Left lung (tissue), 14 donors: ENCODE measurements at places on chromosomes 3 and 15.

- no peak for DNase-seq
Observed at GRCh38 chr3:60909526-60909925, 341.7 kb downstream of the FHIT start.

DNA sequence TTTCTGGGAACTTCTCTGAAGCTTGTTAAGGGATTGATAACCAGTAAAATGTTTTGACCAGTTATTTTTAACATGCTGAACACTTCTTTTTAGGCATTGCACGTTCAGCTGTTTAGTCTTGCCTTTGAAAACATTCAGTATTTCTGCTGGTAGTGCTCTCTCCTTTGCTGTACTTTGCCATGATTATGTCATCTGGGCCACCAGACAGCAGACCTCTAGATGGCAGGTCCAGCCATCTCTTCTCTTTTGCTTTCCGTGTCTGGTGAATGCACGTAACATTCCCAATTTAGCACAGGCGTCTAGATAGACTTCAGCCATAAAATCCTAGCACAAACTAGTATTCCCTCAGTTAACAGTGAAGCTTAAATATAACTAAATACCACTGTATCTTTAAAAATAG, 57.8 kb downstream of the RAB7A start:
- DNase-seq: no peak

- DNase-seq: no peak
Observed at GRCh38 chr3:122247825-122248185, 64.3 kb downstream of the CASR start.

DNA sequence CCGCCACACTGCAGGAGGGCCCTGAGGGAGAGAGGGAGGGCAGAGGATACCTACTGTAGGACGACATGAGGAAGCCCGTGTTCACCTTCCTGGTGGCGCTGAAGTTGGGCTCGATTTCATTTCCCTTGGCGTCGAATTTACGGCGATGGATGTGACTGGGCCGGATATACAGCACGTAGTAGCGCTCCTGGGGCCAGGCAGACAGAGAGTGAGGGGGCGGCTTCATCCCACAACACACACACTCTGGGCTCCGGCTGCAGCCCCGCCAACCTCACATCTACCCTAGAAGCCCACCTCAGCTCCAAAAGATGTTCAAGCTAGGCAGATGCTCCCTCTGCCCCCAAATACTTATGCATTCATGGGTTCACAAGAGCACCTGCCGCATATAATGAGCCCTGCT, 4.5 kb downstream of the ARPIN start:
- no peak for DNase-seq

- no peak for DNase-seq
Observed at GRCh38 chr3:57017459-57017845, 43.0 kb upstream of the SPATA12 start.

DNA sequence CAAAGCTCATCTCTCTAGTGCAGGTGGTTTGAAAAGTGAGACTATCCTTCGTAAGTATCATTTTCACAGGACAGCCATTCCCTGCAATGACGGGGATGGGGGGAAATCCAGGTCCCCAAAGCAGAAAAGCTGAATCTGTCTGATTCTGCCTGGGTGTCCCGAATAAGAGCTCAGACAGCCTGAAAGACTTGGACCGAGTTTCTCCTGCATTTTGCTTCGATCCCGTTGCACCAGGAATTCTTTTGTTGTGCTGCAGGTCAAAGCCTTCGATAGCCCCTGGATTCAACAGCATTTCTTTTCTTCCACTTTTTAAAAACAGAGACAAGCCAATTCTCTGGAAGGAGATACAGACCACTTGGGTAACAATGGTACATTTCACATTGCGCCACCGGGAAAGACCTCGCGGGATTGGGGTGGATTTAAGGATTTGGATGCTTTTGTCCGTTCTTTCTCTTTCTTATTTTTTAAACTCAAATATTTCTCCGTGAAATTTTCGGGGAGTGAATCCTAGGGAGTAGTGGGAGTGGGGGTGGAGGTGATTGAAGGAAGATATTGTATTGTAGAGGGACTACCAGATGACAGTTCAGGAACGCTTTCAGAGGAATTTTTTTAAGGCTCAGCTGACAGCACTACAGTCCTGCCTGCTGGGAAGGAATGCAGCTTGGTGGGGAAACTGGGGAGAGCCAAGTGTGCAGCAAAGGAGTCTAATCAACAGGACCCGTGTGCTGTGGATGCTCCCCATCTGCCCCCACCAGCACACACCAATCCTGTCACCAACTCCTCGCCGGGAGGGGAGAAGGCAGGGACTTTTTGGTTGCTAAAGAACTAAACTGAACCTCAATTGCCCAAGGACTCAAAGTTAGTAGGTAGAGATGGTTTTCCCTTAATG, 2.6 kb downstream of the SLITRK3 start:
- no peak for DNase-seq

DNA sequence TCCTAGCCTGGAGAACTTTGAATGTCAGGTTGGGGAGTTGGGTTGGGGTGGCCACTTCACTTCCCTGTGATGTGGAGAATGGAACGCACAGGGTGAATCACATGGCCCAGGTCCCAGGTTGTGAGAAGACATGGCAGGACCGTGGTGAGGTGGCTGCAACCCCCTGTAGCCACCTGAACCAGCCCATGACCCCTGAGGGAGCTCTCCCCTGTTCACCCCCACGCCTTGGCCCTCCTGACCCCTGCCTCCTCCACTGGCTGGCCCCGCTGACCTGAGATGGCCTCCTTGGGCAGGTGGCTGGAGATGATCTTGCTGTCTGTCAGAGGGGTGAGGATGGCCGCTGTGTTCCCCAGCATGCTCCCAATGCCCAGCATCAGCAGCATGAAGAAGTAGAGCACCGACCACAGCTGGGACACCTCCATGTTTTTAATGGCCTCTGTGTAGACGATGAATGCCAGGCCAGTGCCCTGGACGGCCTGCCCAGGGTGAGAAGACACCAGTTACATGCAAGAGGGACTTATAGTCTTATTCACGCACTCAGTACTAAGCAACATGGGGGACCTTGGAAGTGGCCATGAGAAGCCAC, 31.0 kb downstream of the SLC6A20 start:
- no peak for DNase-seq

- DNase-seq: no peak
Observed at GRCh38 chr3:161413855-161414210, 42.5 kb upstream of the SPTSSB start.

- no peak for DNase-seq
Observed at GRCh38 chr3:51057121-51057520, 328.0 kb upstream of the MANF start.

DNA sequence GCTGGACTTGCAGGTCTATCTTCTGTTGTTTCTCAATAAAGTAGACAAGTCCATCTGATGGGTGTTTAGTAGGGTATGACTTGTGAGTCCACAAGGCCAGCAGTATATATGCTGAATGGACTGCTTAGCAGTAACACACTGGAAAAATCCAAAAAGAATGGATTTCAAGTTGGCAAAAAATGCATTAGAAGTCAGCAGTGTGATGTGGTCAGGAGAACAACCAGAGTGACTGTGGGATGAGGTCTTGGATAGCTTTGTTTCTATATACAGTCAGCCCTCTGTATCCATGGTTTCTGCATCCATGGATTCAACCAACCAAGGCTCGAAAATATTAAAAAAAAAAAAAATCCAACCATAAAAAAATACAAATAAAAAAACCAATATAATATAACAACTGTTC, 55.8 kb downstream of the LPP start:
- no peak for DNase-seq

GRCh38 chr15:98322581-98322980, 325.8 kb upstream of the IGF1R start:
- DNase-seq: no peak

DNA sequence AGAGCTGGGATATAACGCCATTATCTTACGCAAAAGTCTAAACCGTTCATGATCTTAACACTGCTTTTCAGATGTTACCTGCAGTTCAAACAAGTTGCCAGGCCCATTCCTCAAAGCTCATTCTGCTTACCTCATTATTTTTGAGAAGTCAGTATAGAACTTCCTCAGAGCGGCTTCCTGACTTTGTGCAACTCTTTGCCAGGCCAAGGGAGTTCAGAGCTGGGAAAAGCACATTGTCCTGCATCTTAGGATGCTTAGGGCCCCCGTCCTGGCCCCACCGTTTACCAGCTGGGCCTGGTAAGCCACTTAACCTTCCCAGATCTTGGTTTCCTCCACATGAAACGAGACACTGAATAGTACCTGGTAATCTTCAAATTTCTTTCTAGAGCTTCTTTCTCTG, 6.8 kb upstream of the C2CD4B start:
- no peak for DNase-seq

DNA sequence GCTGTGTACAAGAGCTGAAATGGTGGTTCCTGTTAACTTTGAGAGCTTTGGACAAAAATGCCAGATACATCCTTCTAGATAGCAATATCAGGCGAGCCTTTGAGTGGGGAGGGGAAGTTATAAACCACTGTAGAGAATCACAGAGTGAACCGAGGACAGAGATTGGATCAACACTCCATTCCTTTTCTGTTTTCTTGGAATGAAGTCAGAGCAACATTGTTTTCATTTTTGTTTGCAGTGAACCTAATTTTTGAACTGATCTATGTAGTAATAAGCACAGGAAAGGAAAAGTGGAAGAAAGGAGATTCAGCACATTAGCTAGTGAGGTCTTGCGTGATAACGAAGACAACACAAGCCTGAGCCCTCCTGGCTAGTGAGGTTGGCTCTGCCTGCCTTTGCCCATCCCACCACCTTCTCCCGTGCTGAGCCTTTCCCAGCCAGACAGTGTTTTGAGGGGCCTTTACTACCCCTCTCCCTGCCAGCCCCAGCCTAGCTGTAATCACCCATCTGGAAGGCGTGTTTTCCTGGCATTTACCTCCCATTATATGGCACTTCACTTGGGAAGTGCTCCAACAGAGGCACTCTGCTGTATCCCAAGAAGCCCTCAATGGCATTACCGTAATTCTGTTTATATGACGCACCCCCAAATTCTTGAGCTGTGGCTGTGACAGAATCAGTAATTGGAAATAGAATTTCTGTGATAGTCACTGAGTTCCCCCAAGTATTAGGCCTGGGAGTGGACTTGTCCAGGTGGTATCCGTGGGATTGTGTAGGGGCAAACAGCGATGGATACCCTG, 129.8 kb downstream of the CACNA1D start:
- no peak for DNase-seq

DNA sequence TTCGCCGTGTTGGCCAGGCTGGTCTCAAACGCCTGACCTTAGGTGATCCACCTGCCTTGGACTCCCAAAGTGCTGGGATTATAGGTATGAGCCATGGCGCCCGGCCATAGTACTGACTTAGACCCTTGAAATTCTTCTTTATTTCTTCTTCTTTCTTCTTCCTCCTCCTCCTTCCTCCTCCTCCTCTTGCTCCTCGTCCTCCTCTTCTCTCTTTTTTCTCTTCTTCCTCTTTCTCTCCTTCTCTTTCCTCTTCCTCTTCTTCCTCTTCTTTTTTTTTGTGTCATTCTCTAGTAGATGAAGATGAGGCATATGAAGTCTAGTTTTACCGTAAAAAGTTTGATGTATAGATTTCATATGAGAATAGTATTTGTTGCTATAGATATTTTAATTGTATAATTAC, 9.3 kb downstream of the RPL15 start:
- DNase-seq: no peak

- DNase-seq: no peak
Observed at GRCh38 chr3:117427081-117427480, 717.5 kb downstream of the TUSC7 start.

- no peak for DNase-seq
Observed at GRCh38 chr3:43505351-43505750, 116.5 kb downstream of the ANO10 start.

GRCh38 chr15:85313339-85313738, 67.1 kb upstream of the AKAP13 start:
- no peak for DNase-seq

DNA sequence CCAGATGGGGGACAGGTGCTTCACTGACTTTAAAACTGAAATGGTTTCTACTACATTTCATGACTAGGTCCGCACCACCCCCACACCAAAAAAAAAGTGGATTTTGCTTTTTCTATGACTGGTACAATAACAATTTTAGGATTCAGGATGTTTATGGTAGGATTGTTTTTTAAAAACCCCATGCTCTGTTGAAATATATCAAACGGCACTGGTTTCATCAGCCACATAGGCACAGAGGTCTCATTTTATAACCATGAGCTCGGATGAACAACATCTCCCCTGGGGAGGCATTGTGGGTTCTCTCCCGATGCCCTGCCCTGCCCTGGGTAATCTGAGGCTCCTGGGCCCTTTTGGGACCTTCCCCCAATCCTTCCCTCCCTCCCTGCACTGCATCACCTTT, 202.7 kb upstream of the KBTBD8 start:
- no peak for DNase-seq

- no peak for DNase-seq
Observed at GRCh38 chr15:34318277-34319079, 19.1 kb downstream of the SLC12A6 start.

DNA sequence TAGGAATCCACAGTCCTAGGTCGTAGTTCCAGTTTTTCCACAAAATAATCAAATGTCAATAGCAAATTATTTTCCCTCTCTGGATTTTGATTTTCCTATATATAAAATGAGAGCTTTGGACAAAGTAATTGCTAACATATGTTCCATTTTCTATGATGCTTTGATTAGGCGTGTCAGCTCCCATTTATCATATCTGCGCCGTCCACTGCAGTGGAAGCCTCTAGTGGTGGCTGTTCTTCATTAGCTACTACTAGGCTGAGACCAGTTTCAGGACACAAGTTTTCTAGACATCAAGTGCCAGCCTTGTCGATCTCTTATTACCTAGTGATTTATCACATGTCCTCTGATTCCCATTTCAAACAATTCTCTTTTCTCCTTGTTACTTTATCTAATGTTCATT, 271.5 kb downstream of the TUSC7 start:
- DNase-seq: no peak

- no peak for DNase-seq
Observed at GRCh38 chr3:189305412-189305811, 133.6 kb downstream of the TPRG1 start.

- DNase-seq: no peak
Observed at GRCh38 chr15:46778876-46779275, 938.4 kb upstream of the SEMA6D start.

- DNase-seq: peak; percentile 43
Observed at GRCh38 chr15:90203922-90204321, 2.8 kb downstream of the SEMA4B start.

DNA sequence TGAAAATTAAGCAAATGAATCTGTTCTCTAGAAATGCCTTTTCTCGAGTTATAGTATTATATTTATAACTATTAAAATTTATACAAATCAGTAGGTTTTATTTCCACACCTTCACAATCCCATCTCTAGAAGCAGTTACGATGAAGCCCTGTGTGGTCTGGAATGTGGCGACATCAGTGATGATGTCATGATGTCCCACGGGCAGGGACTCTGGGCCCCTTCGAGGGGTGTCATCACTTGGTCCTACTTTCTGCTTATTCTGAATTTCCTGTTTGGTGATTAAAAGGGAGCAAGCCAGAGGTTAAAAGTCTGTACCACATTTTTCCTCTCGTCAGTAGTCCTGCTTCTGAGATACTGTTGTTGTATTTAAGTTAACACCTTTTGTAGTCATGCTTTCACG, 67.4 kb downstream of the PIK3R4 start:
- DNase-seq: no peak

- no peak for DNase-seq
Observed at GRCh38 chr3:136351905-136352304, 101.8 kb downstream of the PCCB start.
